ENCODE measurements at places on chromosomes 7 and 10.

DNA sequence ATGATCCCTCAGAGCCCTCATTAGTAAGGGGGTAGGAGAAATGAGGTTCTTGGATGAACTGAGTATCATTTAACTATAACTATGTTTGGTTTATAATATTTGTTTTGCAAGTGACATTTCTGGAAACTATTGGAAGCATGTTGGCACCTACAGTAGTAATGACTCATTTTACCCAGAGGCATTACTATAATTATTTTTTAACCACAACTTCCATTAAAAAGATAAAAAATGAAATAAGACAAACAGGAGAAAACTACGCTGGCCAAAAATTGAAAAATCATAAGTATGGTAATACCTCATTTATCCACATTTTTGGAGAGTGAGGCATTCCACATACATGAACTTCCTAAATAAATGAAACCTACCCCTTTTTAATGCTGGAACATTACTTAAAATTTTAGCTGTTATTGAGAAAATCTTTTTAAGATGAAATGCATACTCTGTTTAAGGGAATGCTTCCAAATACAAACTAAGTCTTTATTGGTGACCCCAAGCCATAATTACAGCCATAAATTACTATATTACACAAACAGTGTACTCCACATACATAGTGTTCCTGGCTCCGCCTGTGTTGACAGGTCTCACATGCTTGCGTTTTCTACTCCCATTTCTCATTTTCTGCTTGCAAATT lies 84.6 kb upstream of the CAPZA2 start:
- no peak for DNase-seq

DNA sequence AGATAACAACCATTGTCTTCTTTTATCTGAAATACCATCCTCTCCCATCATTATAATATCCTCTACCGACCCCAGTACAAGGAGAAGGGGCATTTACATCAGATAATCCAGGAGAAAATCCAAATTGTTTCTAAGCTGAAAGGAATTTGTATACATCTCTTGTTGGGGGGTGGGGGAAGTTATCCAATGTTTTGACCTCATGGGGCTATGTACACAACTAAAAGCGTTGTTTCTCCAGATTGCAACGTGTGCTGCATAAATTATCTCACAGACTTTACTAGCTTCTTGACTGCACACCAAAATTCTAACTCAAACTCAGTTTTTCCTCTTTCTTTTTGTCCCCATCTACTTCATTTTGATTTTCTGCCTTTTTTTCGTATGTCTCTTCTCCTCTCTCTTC lies 156.7 kb downstream of the TWIST1 start:
- DNase-seq = no peak

- DNase-seq = no peak
These were observed 75.0 kb downstream of the PDGFA start for GRCh38 chr7:444606-445005.

DNA sequence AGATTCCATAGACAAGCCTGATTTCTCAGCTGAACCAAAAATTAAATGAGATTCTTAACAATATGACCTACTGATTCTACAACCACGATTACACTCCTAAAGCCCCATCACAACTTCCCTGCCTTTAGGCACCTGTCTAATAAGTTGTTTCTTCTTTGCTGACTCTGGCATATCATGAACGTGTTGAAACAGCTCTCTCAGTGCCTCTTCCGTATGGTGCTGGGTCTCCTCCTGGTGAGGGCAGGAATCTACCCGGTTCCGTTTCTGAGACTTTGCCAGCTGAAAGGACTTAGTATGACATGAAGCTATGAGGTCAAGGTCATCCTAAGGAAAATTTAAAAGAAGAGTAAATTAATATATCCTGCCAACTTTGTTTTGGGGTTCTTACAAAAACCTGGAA lies 48.6 kb downstream of the ARHGAP19 start:
- DNase-seq = no peak

- no peak for DNase-seq
These were observed 22.0 kb downstream of the CDCA7L start for GRCh38 chr7:21923658-21924057.

DNA sequence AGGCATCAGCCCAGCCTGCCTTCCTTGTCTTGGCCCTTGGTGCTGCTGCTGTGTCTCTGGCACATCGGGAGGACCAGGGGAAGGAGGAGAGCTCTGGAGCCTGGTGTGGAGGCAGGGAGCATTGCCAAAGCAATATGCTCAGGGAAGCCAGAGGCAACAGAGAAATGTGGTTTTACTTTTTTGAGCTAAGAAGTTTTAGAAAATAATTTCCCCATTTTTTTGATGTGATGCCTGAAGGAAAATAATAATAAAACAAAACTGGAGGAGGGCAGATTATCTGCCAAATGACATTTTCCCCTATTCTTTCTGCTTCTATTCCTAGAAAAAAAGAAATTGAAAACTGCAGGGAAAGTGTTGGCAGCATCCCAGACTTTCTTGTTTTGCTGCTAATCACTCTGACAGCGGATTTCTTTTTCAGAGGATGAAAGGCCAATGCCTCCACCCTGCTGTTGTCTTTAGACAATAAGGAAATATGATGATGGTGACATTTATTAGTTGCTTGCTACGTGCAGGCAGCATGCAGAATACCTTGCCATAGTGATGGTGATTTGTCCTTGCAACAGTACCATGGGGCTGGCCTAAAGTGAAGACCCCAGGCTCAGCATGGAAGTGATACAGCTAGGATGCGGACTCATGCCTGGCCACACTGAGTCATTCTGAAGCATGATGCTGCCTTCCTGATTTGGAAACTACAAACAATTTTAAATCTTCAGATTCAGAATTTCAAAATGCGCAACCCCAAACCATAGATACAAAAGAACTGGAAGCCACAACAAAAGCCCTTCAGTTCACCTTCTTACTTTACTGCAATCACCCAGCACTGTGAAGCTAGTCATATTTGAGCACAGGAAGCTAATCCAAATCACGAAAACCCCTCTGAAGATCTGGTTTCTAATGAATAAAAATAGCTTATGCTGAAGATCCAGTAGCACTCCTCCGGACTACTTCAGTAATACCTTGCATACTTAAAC lies 260.2 kb upstream of the TMEM72 start:
- DNase-seq = no peak

DNA sequence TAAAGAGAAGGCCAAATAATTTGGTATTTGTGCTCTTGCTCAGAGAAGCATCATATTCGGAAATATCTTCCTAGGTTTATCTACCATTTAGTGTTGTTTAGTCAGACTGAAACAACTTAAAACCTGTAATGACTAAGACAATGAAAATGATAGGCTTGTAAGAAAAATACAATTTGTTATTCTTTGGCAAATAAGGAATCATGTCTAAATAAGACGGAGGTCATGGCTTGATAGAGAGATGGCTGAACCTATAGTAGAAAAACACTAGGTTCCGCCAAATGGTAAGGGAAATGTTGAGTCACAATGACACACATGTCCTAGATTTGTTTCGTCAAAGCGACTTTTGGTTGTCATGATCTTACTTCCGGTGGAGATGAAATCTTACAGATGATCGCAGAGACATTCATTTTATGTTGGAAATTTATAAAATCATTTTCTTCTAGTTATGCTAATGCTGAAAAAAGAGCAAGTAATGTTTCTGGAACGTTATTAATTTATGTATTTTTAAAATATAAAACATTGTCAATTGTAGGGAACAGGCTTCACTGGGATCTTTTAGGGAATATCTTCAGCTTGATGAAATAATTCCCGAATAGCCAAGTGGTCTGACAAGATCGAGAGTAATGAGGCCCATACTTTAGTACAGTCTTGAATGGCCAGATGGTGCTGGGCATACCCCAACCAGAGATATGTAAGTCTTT lies 1.0 kb downstream of the SRGN start:
- DNase-seq = no peak
